Stimulated activated CD8-positive, alpha-beta memory T cell treated with anti-CD3 and anti-CD28 coated beads, Interleukin-4, amount 100 ng/mL, for 24 hours (primary cell): ENCODE measurements at places on chromosomes 2 and 18.

- no peak for DNase-seq
These were observed 49.4 kb downstream of the TSPYL6 start for GRCh38 chr2:54206596-54206995.

- no peak for DNase-seq
These were observed 60.0 kb downstream of the GCA start for GRCh38 chr2:162403884-162404283.

DNA sequence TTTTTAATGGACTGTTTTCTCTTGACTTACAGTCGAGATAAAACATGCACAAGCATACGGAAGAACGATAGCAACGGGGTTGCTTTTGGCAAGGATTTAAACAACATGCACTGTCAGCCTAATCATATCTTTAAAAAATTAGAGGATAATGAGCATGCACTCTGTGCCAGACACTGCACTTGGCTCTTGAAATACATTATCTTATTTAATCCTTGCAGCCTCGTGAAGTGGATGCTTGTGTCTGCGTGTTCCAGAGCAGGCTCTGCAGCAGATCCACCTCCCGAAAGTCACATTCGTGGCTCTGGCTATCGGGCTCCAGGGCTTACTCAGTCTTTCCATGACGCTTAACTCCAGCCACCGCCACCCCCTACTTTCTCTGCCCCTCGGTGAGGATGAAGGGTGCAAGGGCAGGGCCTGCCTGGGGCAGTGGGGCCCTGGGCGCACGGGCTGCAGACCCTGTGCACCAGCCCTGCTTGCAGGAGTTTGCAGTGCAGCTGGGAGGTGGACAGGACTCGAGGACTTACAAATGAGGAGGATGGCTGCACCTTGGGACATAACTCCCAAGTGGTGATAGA is 61.7 kb downstream of the ACKR3 start:
- no peak for DNase-seq

- DNase-seq = no peak
These were observed 12.5 kb downstream of the MSTN start for GRCh38 chr2:190050001-190050400.

- DNase-seq = no peak
These were observed 787 bp downstream of the SOCS6 start for GRCh38 chr18:70289351-70290312.

DNA sequence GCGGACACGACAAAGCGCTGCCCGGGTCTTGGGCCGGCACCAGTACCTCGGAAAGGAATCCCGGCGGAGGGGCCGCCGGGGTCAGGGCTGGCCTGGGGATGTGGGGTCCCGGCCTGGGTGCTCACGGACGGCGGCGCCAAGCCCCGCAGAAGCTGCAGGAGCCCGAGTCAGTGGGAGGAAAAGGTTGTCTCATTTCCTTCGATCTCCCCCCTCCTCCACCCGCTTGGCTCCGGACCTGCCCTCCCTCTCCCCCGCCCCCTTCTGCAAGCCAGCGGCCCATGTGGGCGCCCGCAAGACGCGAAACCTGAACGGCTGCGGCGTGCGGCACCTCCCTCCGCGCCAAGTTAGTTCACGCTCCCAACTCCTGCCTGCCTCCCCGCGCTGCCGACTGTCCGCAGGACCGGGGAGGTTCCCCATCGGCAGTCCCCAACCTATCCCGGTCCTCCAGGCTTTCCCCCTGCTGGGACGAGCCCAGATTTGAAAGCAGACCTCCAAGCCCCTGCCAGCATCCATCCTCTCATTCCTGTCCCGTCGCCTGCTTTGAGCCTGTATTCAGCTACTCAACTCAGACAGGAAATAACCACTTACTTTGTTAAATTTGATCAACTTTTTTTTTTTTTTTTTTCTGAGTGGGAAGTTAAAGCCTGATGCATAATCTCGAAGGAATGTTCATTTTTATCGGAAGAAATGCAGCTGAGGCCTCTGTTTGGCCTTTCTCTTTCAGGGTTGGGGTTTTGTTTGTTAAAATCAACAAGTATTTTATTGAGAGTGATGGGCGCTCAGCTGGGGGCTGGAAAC is at the start of gene EVA1A:
Gene EVA1A, minus strand, starts transcription at position 172 of the 798 bp plus-strand sequence. CDS start 42,799 bp downstream, outside the sequence.
- DNase-seq = no peak

DNA sequence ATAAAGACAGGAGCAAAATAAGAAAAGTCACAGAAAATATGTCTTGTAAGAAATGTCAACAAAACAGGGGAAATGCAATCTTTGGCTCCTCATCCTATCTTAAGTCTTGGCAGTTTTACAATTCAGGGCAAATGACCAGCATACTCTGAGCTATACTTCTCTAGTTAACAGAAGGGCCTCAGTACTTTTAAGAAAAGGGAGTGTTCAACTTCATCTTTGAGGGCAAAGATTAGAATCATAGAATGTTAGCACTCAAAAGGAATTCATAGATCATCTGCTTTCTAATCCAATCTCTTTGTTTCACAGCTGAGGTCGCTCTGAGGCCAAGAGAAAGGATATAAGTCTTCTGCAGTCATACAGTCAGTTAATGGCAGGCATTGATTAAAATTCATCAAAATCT is 174.0 kb upstream of the NT5C1B start:
- DNase-seq = no peak

GRCh38 chr2:10091182-10091888 is 11.1 kb upstream of the CYS1 start:
- no peak for DNase-seq

DNA sequence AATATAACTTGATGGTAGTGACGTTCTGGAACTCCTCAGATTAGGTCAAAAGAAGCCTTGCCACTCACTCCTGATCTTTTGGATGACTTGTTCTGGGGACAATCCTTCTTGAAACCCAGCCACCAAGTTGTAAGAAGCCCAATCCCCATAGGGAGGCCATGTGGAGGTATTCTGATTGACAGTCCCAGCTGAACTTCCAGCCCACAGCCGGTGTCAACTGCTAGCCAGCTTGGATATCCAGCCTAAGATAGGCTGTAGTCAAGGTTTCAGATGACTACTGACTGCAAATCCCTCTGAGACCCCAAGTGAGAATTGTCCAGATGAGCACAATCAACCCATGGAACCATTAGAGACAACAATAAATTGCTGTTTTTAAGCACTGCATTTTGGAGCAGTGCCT is 31.4 kb downstream of the EIF2AK2 start:
- no peak for DNase-seq

- no peak for DNase-seq
These were observed 188.2 kb downstream of the PTH2R start for GRCh38 chr2:208594642-208595385.

- peak; percentile 41 for DNase-seq
These were observed 17.6 kb upstream of the BOK start for GRCh38 chr2:241540771-241541561.

- no peak for DNase-seq
These were observed 186.8 kb downstream of the ZNF521 start for GRCh38 chr18:25164848-25165811.

DNA sequence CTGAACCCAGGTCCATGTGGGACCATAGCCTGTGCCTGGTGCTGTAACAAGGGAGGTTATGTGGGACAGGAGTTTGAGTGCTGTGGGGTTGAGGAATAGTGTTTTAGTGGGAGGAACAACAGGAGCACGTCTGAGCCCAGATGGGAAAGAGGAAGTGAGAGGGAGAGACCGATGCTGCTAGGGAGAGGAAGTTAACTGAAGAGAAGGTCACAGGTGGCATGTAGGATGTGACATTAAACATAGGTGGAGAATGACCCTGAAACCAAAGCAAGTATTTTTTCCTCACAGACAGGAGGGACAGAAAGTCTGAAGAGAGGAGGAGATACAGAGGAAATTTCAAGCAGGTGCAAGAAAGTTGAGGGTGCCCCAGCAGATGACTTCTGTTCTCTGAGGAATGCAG is 87.8 kb downstream of the ACOXL start:
- DNase-seq = no peak

GRCh38 chr2:170685591-170685990 is 29.5 kb upstream of the SP5 start:
- no peak for DNase-seq

GRCh38 chr2:233807966-233808935 is 30.1 kb downstream of the MROH2A start:
- no peak for DNase-seq

DNA sequence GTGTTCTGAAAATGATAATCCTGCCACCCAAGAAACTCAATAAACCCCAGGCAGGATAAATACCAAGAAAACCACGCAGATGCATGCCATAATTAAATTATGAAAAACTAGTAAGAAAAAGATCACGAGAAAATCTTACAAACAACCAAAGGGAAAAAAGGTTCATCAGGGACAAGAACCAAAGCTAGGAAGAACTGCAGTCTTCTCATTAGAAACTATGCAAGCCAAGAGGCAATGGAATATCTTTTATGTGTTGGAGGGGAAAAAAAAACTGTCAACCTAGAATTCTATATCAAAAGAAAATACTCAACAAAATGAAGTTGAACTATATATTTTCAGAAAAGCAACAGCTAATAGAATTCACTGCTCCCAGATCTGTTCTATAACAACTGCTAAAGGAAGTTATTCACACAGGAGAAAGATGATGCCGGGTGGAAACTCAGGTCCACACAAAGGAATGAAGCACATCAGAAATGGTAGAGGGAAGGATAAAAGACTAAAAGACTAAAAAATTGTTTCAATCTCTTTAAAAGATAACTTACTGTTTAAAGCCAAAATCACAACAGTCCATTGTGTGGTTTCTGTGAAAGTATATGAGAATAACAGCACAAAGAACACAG is 55.0 kb downstream of the NDUFA10 start:
- no peak for DNase-seq

GRCh38 chr2:181285116-181285515 is 172.1 kb upstream of the ITGA4 start:
- no peak for DNase-seq

GRCh38 chr2:1731447-1731962 is 12.8 kb downstream of the PXDN start:
- DNase-seq = no peak

DNA sequence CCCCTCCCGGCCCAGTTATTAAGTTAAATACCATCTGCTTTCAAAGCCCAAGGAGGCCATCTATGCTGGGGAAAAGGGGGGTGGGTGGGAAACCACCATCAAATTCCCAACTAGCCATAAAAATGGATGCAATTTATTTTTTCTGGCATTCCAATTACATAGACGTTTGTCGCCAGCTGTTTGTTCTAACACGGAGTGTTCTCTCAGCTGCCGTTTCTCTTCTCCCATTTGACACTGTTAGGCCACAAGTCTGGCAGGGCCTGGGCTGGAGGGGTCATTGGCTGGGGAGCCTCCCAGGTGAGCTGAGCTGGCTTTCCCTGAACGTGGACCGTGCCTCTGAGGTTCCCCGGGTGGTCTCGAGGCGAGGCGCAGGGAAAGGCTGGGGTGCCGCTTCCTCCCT is 16.6 kb downstream of the ATOH8 start:
- DNase-seq = no peak

- DNase-seq = no peak
These were observed 756.3 kb downstream of the SATB2 start for GRCh38 chr2:198701481-198701880.

DNA sequence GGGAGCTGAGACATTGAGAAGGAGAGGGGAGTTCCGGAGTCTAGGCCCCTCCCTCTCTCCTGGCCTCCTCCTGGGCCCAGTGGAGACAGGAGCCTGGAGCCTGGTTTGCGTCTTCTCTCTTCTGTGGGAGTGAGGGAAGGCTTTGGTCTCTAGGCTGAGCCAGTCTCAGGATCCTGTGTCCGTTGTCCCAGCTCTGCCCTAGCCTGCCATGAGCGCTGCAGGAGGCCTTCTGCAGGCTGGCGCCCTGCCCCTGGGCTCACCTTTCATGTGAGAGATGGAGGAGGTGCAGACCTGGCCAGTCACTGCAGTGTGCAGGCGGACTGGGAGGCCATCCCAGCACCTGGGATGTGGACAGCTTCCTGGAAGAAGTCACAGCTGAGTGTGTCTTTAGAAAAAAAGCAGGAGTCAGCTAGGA is 8.7 kb downstream of the IMPA2 start:
- DNase-seq = no peak

DNA sequence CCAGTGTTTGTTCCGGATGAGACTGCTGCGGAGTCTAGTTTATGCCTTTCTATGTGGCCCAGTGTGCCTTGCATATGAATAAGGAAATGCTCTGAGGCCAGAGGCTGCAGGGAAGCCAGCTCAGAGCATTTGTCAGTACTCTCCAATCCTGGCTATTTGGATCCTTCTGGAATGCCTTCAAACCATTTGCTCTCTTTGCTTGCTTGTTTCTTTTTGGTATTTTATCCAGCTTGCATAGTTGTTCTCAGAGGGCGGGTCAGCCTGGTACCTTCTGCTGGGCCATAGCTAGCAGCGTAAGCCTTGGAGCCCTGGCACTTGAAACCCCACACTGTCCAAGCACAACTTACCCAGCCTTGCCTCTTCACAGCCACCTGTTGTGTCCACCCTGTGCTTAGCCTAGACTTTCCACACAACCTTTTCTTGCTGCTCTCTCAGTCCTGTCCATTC is 20.5 kb downstream of the CENPO start:
- no peak for DNase-seq

DNA sequence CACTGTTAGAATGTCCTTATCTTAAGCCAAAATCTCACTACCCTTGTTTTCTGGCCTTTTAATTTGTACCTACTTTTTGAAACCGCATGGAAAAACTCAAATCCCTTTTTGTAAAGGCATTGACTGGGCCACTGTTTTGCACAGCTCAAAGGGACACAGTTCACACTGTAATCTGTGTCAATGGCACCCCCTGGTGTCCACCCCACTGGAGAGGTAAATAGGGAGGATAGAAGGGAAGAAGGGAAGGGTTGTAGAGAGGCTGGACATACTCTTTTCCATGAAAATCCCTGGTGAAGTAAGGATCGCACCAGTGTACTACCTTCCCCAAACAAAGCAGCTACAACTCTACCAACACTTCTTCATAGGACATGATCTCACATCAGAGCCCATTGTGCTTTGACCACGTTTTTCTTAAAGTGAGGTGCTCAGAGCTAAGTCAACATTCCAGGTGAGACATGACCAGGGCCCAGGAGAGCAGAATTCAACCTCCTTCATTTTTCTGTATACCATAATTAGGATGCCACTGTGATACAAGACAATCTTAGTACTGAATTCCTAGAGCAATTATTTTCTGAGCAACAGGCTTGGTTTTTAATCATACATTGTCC is 92.4 kb upstream of the RMDN2 start:
- peak; percentile 70 for DNase-seq

DNA sequence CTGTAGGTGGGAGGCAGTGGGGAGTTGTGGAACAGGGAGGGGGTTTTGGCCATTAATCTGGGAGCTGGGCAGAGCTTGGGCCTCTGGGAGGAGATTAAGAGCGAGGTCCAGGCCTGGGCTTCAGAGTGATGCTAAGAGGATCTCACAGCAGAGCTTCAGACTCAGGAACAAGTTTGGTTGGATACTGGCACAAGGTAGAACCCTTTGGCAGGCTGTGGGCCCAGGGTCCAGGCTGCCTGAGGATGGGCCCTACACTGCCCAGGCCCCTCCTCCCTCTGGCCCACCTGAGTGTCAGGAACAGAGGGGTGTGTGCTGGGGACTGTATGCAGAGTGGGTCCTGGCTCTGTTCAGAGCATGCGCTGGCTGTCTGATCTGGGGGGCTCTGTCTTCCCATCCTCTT is 334.9 kb downstream of the CYP26B1 start:
- DNase-seq = no peak

DNA sequence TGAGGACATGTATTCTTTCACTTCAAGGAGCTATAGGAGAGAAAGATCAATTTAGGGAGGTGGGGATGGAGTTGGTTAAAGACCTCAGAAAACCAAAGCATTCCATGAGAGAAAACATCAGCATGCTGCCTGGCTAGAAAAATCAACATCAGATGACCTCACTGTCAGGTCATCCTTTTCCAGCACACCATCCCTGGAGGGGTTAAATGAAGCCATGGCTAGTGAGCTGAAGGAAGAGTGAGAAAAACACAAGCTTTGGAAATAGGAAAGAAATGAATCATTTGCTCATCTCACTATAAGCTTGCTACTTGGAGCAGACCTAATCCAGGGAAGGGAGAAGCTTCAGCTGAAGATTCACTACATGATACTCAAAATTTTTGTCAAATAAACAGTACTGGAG is 109.5 kb upstream of the ITGB6 start:
- DNase-seq = no peak
